LNCaP clone FGC (cell line): ENCODE measurements at places on chromosomes 11 and 22.

DNA sequence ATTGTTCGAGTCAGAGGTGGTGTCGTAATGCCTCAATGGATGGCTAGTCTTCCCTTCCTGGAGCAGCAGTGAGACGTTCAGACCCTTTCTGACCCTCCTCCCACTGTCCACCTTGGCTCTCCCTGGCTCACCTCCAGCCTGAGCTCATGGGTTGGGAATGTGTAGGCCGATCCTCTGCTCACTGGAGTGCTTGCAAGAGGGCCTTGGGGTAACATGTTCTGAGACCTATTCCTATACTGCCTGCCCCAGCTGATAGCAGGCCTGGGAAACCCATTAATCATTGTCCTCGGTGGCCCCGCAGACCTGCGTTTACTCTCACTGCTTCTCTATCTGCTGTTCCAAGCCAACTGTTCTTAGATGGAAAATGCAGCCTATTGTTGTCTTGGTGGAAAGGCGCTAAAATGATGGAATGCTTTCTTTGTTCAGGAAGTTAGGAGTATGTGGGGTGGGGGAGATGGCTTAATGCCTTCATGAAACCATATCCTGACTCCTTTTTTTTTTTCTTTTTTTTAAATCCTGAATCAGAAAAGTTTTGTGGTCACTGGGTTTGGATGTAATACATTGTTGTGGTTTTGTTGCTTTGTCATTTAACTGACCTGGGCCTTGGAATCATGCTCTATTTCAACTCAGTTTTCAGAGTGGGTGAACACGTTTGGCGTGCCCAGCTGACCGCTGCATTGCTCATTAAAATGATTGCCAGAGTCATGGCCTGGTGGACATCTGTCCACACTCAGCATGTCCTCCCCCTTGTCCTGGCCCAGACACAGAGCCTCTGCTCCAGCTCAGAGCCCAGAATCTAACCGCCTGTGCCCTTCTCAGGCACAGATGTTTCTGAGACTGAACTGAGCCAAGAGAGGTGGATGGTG, 72.5 kb downstream of the MICAL2 start:
- no peak for DNase-seq

DNA sequence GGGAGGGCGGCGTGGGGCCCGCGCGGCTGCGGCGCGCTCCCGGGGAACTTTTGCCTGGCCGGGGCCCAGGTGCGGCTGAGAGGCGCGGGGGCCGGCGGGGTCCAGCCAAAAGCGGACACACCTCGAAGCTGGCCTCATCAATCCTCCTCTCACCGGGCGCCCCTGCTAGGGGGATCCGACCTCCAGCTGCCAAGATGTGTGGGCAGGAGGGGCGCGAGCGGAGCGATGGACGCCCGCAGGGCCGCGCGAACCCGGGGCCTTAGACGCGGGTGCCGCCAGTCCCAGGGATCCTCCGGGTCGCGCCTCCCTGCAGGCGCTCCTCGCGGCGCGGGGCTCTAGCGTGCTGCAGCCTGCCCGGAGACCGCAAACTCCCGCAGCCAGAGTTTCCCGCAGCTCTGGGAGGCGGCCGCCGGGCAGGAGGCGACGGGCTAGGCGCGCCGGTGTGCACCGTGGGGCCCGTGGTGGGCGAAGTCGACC, 785 bp downstream of the IGSF9B start:
- DNase-seq: no peak

GRCh38 chr22:32986766-32987040, 71.5 kb downstream of the SYN3 start:
- DNase-seq: no peak

- DNase-seq: no peak
Measured at GRCh38 chr11:44147751-44148150, 52.3 kb downstream of the EXT2 start.

DNA sequence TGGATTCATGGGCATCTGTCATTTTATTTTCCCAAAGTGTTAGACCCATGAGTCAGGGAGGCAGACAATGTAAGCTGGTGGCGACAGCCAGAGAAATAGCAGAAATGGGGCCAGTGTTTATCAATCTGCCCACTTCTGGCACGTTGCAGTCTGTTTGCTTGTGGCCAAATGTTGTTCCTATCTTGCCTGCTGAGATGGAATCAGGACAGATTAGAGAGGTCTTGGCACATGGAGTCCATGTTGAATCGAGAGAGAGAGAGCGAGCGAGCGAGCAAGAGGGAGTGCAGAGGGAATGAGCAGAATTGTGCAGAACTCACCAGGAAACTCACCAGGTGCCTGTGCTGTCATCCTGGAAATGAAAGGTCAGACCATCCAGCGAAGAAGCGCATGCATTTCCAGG, 21.9 kb upstream of the PARVG start:
- no peak for DNase-seq

GRCh38 chr22:28252539-28252938, 333.5 kb upstream of the PITPNB start:
- no peak for DNase-seq

- no peak for DNase-seq
Measured at GRCh38 chr22:19220867-19221266, 42.3 kb upstream of the SLC25A1 start.

DNA sequence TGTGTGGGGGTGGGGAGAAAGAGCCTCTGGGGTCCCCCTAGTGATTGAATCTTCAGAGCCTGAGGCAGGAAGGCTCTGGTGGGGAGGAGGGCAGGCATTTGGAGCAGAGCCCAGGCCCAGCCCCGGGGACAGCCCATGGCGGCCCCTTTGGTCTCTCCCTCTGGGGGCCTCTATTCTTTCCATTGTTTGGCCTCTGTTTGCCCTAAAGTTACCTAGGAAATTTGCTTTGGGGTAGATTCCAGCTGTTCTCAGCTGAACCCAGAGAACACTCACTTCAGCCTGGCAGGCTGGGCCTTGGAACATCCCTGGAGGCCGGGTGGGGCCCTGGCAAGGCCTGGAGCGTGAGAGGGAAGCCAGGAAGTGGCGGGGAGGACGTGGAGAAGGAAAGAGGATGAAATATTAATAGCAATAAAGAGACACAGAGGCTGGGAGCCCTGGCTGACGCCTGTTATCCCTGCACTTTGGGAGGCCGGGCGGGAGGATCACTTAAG, 22.9 kb upstream of the A4GALT start:
- no peak for DNase-seq
